ENCODE measurements at places on chromosomes 6 and 20.

DNA sequence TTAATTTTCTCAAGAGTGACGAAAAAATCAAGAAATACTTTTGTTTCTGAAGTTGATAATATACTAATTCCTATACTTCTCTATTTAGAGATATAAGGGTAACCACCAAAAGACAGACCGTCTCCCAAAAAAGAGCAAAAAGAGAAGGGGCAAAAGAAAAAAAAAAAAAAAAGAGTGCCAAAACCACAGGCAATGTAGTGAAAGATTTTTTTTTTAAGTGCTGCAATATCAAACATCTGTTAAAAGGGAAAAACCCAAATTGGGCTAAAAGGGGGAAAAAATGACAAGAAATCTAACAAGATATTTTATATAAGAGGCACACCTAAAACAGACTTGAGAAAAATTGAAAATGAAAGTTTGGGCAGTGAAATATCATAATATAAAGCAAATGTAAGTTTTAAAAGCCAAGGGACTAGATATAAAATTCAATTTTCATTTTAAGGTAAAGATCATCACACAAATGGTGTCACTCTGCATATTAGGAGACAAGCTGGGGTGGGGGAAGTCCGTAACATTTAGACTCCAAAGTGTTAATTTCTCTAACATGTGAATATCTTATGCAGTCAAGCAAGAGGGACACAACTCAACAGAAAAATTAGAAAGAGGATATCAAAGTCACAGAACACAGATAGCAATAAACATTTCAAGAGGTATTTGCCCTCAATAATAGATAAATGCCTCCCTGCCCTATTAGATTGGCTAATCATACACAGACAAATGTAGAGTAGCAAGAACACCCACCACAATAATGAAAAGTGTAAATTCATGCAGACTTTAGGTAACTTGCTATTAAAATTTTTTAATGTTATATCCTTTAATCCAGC is 9.1 kb downstream of the C6orf52 start:
- DNase-seq, result no peak

GRCh38 chr6:39361657-39362486 is 39.4 kb upstream of the KCNK16 start:
- DNase-seq, result peak; percentile 62

DNA sequence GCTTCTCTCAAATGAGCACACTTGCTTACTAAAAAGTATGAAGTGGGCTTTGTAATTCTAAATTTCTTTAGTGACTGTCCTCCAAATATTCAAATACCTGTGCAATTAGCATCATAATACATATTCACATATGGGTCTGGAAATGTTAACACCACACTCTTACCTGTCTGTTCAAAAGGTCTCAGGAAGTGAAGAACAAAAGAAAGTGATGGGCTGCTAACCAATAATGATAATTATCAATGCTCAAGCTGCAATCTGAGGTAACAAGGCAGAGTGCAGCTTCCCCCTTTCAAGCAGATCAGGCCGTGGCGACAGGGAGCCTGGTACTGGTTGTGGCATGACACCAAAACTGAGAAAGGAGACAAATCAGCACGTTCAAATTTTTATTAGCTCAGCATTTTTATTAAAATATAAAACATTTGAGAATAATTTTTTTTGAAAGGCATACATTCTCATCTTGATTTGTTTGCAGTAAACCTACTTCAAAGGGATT is 1044.7 kb upstream of the EPHA7 start:
- DNase-seq, result no peak

DNA sequence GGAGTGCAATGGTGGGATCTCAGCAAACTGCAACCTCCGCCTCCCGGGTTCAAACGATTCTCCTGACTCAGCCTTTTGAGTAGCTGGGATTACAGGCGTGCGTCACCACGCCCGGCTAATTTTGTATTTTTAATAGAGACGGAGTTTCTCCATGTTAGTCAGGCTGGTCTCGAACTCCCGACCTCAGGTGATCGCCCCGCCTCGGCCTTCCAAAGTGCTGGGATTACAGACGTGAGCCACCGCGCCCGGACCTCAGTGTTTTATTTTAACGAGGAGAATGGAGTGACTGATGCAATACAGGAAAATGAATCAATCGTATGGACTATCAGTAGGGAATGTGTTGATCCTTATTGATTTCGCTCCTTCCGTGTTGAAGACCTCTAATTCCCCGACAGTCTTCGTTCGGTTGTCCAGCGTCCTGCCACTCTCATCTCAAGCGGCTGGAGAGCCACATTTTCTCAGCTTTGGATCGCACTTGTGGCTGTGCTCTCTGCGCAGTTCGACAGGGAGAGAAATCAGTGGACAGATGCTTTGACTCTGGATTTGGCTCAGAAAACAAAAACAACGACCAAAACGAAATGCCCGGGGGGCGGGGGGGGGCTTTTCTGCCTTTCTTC is 166.2 kb downstream of the TRIM27 start:
- no peak for DNase-seq

- DNase-seq, result no peak
These were observed 42.0 kb upstream of the TMEM244 start for GRCh38 chr6:129903082-129903481.

DNA sequence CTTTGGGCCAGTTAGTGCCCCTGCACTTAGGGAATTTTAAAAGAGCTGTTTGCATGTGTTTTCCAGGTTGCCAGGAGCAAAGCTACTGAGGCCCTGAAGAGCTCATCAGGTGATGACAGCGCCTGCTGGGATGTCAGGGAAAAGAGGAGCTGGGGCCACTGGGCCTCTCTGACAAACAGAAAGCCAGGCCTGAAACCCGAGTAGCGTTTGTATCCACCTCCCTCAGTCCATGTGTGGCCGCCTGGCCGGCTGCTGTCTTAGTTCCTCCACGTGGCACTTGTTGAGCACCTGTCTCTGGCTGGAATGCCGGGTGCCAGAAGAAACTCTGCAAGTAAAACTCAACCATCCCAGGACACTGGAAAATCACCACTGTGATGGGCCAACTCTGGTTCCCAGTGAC is 601.2 kb downstream of the CDH26 start:
- DNase-seq, result no peak

DNA sequence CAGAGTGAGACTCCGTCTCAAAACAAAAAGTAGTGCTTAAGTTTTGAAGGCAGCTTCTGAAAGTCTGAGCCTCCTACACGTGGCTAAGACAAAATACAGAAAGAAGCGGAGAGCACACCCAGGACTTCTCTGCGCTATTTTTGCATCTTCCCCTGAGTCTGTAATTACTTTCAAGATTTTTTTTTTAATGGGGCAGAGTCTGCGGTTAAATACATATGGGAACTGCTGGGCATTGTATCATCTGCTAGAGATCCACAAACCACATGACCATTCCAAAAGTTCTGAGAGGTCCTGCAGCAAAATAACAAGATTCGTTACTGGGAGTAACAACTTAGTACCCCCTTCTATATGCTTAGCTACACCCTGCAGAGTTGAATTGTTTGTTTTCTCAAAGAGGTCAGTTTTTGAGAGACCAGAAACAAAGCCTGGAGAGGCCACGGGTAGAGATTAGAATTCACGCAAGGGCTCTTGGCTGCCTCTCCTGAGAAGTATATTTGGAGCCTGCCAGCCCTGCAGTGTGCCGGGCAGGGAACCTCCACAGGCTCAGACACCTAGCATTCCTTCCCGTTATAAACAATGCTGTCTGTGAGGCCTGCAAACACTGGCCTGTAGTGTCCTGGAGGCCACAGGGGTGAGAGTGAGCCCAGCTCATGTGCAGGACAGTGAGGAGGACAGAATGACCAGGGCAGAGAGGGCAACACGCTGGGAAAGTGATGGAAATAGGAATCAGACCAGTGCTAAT is 48.2 kb upstream of the FAM50B start:
- DNase-seq, result no peak

- no peak for DNase-seq
These were observed 106.1 kb upstream of the JAG1 start for GRCh38 chr20:10779911-10780310.

DNA sequence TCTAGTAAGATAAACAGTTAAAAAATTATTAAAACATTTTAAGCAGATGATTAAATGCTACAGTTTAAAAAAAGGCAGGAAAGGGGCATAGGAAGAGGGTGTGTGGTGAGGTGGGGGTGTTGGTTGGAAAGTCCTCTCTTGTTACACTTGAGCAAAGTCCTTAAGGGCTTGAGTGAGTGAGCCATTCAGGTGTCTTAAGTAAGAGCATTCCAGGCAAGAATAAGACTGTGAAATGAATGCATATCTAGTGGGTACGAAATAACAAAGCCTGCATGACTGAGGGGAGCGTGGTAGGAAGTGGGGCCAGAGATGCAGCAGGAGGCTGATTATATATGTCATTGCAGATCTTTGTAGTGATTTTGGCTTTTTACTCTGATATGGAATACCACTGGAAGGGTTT is 5.1 kb downstream of the CDKAL1 start:
- no peak for DNase-seq

GRCh38 chr6:105977934-105978504 is 108.1 kb upstream of the PRDM1 start:
- DNase-seq, result no peak

DNA sequence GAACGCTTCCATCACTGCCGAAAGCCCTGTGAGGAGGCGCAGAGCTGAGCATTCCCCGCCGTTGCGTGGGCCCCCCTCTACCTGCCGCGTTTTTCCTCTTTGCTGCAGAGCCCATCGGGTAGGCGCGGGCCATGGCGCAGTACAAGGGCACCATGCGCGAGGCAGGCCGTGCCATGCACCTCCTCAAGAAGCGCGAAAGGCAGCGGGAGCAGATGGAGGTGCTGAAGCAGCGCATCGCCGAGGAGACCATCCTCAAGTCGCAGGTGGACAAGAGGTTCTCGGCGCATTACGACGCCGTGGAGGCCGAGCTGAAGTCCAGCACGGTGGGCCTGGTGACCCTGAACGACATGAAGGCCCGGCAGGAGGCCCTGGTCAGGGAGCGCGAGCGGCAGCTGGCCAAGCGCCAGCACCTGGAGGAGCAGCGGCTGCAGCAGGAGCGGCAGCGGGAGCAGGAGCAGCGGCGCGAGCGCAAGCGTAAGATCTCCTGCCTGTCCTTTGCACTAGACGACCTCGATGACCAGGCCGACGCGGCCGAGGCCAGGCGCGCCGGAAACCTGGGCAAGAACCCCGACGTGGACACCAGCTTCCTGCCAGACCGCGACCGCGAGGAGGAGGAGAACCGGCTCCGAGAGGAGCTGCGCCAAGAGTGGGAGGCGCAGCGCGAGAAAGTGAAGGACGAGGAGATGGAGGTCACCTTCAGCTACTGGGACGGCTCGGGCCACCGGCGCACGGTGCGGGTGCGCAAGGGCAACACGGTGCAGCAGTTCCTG is 693 bp downstream of the FAM50B start:
- DNase-seq, result peak; percentile 9

DNA sequence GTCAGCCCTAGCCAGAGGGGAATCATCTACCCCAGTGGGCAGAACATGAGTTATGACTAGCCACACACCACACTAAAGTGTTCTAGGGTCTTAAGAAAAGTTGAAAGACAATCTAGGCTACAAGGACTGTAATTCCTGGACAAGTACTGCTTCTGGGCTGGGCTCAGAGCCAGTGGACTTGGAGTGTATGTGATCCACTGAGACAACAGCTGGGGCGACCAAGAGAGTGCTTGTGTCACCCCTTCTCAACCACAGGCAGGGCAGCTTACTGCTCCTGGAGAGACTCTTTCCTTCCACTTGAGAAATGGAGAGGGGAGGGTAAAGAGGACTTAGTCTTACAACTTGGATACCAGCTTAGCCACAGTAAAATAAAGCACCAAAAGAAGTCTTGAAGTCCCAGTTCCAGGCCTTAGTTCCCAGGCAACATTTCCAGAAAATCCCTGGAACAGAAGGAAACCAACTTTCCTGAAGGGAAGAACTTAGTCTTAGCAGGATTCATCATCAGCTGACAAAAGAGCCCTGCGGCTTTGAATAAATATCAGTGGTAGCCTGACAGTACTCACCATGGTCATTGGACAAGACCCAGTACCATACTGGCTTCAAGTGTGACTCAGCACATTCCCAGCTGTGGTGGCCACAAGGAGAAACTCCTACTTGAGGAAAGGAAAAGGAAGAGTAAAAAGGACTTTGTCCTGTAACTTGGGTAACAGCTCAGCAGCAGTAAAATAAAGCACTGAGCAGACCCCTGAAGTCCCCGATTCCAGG is 355.1 kb upstream of the ADGRB3 start:
- no peak for DNase-seq

GRCh38 chr20:59165891-59166709 is 2.5 kb downstream of the ZNF831 start:
- no peak for DNase-seq

GRCh38 chr20:19974630-19975435 is 42.3 kb upstream of the NAA20 start:
- DNase-seq, result peak; percentile 81

GRCh38 chr20:53331151-53331973 is 262.3 kb downstream of the ZNF217 start:
- DNase-seq, result no peak

- no peak for DNase-seq
These were observed 172.8 kb upstream of the SPTLC3 start for GRCh38 chr20:12835999-12836398.

GRCh38 chr20:20864351-20865096 is 152.1 kb upstream of the RALGAPA2 start:
- peak; percentile 45 for DNase-seq

DNA sequence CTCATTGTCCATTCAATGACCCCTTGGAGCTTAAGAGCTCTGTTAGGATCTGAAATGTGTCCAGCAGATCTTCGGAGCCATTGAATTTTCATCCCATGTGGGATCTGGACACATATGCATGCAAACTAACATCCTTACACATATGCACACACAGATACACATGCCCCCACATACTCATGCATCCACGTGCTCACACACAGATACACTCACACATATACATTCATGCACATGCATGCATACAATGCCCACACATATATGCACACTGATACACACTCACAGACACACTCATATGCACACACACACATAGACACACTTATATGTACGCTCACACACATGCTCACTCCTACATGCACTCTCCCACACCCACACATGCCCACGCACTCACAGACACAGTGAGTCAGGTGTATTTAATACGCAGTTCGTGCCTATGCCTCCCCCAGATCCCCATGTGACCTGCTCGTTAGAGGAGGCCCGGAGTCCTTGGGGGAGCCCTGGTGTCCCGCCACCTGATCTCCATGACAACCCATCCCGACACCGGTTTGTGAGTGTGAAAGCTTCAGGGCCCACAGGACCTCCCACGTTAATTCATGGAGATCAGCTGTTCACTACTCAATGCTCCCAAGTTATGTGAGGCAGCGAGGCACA is 121.9 kb upstream of the SULF2 start:
- DNase-seq, result peak; percentile 92

DNA sequence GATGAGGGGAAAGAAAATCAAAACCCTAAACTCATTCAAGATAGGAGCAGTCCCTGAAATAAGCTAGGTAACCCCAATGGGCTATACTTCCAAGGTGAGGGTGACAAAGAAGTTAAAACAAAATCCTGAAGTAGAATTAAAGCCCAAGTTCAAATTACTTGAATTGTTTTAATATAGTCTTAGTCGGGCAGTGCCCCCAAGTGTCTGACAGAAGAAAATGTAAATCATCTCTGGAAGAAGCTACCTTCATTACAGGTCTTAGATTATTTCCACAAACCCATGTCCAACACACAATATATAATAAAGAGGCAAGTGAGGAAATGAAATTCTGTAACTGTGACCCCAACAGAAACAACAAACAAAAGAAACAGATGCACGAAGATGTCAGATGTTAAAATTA is 36.8 kb upstream of the L3MBTL3 start:
- DNase-seq, result no peak

- no peak for DNase-seq
These were observed 24.3 kb downstream of the BMP6 start for GRCh38 chr6:7750197-7750596.

GRCh38 chr6:36197739-36198221 is 1.2 kb downstream of the BRPF3 start:
- DNase-seq, result no peak

GRCh38 chr20:41080866-41081265 is 52.2 kb downstream of the TOP1 start:
- DNase-seq, result no peak

GRCh38 chr20:35626386-35627001 is 10.9 kb downstream of the SPAG4 start:
- no peak for DNase-seq

Data from NCI-H2171 (cell line).